CD4-positive, alpha-beta T cell treated with Interferon alpha-2 for 1 hour (primary cell): ENCODE measurements at places on chromosomes 6 and 20.

DNA sequence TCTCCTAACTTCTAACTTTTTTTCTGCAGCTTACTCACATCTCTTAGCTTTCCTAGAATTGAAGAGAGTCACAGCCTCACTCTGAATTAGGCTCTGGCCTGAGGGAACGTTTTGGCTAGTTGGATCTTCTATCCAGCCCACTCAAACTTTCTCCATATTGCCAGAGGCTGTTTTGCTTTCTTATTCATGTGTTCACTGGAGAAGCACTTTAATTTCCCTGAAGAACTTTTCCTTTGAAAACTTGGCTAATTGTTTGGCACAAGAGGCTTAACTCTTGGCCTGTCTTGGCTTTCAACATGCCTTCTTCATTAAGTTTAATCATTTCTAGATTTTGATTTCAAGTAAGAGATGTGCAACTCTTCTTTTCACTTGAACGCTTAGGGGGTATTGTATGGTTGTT is 138.2 kb upstream of the PLCB4 start:
- DNase-seq = no peak

DNA sequence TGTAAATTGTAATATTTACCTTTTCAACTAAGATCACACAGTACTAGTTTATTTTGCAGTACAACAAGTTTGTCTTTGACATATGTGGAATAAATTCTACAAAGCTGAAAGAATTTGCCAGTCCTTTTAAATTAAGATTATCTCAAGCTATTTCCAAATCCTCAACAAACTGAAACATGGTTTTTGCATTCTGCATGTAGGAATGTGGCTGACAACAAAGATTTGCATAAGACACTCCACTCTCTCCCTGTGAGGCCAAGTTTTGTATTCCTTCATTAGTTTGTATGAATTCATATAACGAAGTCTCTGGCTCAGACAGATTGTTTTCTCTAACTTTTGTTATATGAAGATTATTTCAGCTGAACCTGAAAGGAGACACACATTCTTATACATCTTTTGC is 124.1 kb upstream of the THEMIS start:
- DNase-seq = no peak

DNA sequence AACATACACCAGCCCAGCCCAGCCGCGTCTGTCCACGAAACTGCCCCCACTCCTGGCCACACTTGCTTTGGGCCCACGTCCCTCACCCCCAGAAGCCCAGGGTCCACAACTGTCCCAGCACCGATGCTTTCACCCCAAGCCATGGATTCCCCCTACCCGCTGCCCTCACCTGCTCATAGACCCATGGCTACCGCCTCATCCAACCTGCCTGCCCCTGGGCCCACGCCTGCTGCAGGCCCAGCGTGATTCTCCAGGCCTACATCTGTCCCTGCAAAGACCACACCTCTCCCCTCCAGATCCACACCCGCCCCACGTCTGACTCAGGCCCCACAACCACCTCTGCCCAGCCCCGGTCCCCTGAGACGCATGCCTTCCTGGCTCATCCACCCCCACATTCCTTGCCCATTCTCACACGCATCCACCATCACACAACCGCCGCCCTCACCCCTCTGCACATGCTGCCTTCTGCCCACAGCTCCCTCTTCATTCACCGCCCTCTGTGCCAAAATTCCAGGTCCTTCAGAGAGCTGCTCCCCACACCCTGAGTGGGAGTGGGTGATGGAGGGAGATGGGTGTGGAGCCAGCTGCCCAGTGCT is 86.7 kb downstream of the GRM4 start:
- DNase-seq = no peak

DNA sequence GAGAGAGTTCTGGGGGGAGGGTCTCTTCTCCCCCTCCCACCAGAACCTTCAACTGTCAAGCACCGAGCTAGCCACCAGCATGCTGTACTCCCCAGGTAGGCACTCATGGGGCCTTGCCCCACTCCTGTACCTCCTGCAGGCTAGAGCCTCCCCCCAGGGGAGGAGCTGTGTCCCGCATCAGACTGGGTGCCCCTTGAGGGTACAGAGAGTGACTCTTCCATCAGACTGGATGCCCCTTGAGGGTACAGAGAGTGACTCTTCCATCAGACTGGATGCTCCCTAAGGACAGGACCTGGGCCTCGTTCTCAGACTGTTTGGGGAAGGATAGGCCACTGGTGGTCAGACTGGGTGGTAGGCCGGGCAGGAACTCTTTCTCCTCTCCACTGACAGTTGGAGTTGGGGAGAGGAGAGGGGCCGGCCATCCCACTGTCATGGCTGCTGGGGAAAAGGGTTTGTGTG is at the start of gene CAPN11:
Gene CAPN11 (plus strand): TSS at position 51 of the 459 bp plus-strand sequence. CDS start 29 bp downstream, at position 80.
- no peak for DNase-seq

DNA sequence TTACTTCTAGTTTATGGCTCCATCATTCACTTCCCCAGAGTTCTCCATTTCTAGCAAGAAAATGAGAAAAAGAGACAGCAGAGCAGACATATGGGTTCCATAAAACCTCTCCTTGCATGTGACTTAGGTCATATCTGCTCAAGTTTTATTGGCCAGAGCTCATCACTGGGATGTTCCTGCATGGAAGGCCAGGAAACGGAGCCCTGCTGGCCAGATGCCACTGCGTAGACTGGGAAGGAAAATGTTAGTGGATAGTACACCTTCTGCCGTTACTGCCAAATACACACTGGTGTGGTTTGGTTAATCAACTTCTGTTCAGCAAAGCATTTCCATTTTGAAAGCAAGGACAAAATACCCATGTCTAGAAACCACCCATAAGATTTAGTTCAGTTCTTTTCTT is 220.6 kb upstream of the TSHZ2 start:
- no peak for DNase-seq

GRCh38 chr6:157497579-157497978 is 116.6 kb downstream of the ZDHHC14 start:
- DNase-seq = no peak

DNA sequence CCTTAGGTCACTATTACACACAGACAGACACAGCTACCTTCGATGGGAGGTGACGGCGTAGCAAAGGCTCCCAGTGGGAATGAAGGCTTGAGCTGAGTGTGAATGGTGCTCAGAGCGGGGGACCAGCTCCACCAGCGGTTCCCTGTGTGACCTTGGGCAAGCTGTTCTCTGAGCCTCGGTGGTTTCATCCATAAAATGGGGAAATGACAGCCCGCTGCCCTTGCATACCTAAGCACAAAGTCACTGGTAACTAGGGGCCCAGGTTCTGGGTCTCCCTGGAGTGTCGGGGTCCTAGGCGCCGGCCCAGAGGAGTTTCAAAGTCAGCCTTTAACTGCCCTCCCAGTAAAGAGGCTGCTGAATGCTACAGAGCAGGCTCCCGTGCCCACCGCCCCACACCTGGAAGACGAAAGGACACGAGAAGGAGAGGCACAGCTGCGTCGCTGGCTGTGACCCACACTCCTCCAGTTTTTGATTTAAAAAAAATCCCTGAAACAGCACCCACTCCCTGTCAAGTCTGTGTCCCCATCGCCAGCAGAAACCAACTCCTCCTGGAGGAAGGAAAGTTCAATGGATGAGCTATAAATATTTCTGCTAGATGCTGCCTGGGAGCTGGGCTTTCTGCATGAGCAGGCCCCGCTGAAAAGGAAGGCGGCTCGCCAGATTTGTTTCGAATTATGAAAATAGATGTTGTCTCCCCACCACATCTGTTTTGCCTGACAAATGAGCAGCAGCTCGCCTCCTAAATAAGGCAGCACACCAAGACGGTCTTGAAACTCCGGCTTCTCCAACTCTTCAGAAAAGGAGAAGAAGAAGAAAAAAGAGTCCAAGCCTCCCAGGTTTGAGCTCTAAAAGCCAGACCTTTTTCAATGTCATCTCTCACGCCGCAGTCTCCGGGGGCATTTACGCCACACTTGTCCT is 27.4 kb downstream of the PMEPA1 start:
- peak; percentile 28 for DNase-seq

- no peak for DNase-seq
Measured at GRCh38 chr6:44054721-44055559, 72.3 kb downstream of the MRPL14 start.

DNA sequence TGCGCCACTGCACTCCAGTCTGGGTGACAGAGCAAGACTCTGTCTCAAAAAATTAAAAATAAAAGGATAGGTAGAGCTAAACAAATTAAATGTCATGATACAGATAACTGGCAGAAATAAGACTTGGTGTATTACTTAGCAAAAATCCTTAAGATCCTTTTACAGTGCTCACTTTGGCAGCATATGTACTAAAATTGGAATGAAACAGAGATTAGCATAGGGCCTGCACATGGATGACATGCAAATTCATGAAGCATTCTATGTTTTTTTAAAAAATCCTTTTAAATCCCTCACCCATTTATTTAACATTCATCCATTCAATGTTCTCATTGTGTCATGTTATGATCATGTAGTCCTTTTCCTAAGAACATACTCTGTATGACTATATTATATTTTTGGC is 528.8 kb downstream of the CD83 start:
- DNase-seq = no peak

GRCh38 chr6:76593668-76594067 is 521.2 kb upstream of the IMPG1 start:
- no peak for DNase-seq

DNA sequence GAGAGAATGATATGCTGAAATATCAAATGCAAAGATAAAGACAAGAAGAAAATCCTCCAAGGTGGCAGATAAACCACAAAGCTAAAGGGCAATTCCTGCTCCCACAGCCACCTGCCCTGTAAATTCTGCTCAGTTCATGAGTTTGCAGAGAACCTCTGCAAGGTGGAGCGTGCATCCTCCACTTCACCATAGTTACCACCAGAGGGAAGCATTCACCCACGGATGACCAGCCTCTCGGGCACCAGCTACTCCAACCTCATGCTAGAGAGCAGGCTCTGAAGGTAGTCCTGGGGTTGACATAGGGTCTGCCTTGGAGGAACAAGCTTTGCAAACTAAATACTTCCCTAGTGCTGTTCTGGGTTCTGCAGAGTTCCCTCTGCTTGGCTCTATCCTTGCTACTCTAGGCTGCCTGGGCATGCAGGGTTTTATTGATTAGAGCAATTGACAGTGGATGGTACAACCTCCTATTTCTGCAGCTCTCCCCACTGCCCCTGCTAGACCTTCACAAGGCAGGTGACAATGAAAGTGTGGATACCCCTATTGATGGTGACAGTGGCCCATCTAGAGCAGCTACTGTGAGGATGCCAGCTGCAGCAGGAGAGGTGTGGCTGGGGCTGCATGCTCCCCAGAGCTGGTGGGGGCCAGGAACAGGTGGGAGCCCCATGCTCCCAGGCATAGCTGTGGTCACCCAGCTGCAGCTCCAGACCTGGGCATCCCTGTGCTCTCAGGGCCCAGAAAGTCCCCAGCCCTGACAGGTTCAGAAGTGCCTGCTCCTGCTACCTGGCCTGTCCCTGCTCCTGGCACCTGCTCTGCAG is 51.1 kb downstream of the GGTLC1 start:
- DNase-seq = peak; percentile 59

DNA sequence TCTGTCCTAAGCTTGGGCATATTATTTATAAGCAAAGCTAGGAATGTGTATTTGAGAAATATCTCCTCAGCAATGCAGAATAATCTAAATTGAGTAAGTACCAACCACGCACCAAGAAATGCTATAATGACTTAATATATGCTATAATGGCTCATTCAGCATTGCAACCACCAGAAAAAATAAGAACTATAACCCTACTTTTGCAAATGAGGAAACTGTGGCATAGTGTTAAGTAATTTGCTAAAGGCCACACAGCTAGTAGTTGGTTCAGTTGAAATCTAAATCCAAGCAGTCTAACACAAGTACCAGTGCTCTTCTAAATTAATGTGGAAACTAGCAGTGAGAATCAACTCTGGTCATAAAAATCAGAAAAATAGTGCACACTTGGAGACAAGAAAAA is 35.7 kb downstream of the HBS1L start:
- DNase-seq = no peak

- no peak for DNase-seq
Measured at GRCh38 chr20:57683881-57684807, 25.7 kb downstream of the PMEPA1 start.

GRCh38 chr6:12952318-12952717 is 235.8 kb downstream of the PHACTR1 start:
- DNase-seq = no peak

- peak; percentile 21 for DNase-seq
Measured at GRCh38 chr6:1856381-1856780, 246.7 kb downstream of the FOXC1 start.

DNA sequence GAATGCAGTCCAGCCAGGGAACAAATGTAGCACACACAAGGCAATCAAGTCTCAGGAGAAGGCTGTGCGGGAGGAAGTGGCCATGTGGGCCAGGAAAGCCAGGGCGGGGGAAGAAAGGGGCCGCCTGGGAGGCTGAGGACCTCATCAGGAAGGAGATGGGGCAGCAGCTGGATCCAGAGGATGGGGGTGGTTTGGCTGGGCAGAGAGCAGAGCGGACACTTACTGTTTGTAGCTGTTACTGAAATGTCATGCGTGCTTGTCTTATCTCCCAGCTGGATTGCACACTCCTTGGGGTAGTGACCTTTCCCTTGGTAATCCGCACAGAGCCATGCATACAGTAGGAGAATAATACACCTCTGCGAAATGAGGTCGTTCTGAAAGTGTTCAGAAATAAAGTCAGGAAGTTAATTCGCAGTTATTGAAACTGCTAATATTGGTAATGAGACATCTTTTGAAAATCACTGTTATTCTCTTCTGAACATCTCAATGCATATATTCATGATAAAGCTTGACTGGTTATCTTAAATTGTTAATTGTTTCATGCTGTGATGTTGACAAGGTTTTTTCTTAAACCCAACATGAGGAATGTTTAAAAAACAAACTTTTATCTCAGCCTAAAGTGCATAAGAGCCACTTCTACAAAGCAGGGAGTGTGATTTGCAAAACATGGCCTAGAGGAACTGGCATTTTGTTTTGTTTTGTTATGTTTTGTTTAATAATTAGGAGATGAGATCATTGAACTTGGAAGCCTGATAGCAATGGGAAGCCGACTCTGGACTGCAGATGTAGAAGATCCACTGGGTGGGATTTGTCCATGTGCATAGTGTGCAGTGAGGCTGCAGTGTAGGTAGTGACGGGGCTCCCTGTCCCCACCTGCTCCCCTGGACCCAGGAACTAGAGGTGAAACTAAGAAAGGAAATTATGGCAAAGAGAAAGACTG is 18.0 kb upstream of the MAP3K4 start:
- DNase-seq = no peak
